HEK293T (cell line): ENCODE measurements at places on chromosomes 13 and 19.

DNA sequence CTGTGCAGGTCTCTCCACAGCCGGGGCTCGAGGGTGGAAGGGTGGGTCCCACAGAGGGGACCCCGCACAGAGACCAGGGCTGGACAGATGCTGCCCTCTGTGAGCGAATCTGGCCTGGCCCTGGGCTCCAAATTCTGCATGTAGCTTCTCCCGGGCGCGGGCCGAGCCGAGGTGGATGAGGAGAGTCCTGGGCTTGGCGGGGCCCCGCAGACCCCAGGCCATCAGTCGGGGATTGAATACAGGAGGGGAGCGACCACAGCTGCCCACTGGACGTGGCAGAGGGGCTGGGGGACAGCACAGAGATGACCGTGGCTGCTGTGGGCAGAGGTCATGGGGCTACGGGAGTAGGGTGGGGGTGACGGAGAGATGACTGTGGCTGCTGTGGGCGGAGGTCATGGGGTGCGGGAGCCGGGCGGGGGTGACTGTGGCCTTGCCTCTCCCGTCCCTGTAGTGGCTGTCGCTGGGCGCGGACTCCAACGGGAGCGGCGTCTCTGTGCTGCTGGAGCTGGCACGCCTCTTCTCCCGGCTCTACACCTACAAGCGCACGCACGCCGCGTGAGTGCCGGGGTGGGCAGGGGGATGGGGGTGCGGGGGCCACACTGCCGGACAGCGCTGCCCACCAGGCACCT lies 15.5 kb downstream of the NCLN start:
- DNase-seq, result no peak

DNA sequence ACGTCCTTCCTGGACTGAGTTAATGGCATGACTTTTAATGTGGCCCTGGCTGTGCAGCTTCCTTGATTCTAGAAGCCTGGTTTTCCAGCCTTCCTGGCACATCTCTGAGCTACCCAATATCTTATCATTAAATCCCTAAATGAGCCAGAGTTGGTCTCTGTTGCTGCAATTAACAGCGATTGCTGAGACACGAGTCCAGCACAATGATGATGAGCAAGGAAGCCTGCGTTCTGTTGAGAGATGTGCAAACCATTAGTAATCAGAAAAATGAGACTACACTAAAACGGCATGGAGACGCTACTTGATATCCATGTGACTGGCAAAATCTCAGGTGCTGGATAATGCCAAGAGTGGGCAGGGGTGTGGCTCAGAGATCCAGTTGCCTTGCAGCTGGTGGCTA lies 26.2 kb downstream of the GPR42 start:
- no peak for DNase-seq

DNA sequence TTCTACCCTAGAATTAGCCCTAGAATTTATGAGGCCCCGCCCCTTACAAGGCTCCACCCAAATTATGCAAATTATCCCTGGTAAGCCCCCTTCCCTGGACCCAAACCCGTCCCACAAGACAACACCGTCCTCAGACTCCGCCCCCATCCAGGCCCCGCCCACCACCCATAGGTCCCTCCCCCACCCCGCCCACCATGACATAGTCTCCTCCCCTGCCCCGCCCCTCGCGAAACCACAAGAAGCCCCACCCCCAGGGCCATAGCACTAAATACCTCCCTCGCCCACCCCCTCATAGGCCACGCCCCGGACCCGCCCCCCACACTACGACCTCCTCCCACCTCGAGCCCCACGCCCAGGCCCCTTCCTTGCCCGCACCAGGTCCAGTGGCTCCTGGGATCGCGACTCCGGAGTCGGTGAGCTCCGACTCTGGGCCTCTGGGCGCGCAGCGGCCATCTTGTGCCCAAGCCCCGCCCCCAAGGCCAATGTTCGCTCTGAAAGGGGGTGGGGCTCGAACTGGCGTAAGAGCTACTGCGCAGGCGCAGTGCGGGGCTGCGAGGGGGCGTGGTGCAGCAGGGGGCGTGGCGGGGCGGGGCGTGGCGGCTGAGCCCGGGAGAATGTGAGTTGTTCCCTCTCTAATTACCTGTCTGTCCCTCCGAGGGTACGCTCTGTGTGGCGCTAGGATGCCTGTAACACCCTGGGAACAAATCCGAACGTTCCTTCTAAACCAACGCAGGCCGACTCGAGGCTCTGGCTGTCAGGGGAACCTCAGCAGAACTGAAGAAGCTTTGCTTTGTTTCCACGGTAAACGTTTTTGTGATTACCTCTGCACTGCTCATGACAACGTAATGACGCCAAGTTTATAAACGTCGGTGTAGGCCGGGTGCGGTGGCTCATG lies at the start of gene ZNF784:
Gene ZNF784 (minus strand): TSS at position 458 of the 895 bp plus-strand sequence. CDS start 5 bp downstream, at position 453.
- DNase-seq, result peak; percentile 94

DNA sequence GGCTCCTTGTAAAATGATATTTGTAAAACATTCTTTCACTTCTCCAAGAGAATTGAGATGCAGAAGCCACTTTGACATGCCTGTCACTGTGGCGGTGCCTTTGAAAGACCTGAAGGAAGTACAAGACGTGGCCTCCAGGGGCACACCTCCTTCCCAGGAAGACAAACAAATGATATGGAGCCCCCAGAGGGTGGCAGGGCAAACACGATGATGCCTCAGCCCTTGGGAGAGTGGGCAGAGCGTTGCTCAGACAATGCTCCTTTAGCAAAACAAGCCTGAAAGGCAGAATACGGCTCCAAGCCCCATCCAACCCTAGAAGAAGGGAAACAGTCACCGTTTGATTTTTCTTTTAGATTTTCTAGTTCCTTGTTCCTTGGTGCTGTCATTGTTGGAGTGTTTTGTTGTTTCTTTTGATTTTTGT lies 9.2 kb upstream of the ATP12A start:
- peak; percentile 54 for DNase-seq

GRCh38 chr19:7505682-7506384 lies 10.1 kb upstream of the ZNF358 start:
- DNase-seq, result peak; percentile 90

GRCh38 chr19:46944918-46945628 lies 74.6 kb upstream of the NPAS1 start:
- peak; percentile 74 for DNase-seq

DNA sequence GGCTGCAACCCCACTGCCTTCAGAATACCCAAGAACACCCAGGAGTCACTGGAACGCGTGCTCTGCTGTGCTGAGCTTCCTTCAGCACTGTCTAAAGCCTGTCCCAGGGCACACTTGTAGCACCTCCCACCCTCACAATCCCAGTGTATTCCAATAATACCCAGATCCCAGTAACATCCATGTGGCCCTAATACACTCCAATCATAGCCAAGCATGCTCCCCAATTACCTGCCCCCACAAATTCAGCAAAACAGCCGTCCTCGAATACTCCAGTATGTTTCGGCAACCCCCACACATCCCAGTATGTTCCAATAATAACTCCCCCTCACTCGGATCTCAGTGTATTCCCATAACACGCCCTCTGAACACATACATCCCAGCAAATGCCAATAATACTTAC lies 29.2 kb downstream of the SHANK1 start:
- no peak for DNase-seq

GRCh38 chr19:44596428-44597130 lies 16.8 kb upstream of the IGSF23 start:
- DNase-seq, result no peak

DNA sequence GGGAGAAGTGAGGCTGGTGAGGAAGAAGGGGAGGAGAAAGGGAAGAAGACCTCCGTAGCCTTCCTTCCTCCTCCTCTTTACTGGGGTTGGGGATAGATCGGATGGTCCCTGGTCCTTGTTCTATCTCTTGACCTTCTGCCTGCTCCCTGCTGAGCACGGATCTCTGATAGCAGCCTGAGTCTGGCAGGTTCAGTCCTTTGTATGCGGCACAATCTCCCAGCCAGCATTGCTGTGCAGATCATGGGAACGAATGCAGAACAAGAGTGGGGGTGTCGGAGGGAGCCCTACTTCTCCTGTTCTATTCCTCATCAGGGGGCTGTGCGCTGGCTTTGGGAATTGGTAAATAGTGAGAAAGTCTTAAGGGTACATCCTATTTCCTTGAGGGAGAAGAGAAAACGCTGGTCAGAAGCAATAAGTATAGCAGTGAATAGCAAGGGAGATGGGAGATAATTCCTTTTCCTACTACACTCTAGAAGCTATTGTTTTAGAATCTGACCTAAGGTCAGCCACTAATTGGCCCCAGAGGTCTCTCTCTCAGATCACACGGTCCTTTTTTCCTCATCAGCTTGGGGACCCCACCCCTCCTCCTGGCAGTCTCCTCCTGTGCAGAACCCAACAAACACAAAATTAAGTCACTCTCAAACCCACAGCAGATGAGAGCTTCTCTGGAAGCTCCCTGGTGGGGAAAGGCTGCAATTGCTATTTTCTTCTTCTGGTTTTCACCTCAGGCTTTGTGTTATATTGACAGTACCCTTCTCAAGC lies 41.0 kb downstream of the KL start:
- DNase-seq, result peak; percentile 45

DNA sequence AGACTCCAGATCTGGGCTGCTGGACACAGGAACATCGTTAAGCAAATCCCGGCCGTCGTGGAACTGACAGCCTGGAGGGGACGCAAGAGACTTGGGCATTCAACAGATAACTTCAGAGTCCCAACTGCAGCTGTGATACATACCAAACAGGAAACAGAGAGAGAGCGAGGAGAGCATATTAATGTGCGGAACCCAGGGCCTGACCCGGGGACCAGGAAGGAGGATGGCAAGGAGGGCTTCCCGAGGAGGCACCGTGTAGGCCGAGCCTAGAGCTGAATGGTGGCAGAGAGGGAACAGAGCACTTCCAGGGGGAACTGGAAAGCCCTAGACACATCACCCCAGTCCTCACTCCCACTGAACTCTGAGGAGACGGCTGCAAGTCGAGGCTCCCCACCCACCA lies 68.1 kb downstream of the SIPA1L3 start:
- no peak for DNase-seq

DNA sequence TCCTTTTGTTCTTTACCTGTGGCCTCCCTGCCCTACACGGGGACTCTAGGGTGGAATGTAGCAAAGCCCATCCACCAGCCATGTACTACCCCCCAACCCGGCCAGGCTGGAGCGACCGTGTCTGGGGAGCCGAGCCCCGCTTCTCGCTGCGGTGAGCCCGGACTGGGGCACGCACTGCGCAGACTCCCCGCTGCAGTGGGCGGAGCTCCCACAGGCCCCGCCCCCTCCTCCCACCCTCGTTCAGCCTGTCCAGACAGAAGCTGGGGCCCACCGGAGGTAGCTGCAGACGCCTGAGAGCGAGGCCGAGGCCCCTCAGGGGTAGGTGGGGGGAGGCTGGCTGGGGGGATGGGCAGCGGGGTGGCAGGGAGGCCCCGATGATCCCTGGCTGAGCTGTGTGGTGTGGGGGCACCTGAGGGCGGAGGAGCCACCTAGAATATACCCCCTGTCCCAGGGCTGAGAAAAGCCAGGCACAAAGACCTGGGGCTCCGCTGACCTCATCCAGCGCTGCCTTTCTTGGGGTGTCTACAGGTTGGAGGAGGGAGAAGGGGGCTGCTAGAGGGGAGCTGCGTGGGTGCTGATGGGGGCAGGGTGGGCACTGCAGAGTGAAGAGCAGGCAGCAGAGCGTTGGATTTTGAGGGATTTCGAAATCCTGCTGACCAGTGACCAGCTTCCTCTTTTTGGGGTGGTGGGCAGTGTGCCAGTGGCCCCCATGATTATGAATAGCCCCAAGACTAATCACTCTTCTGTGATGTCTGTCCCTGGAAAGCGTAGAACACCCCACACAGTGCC lies 17.3 kb downstream of the PLD3 start:
- DNase-seq, result peak; percentile 79

DNA sequence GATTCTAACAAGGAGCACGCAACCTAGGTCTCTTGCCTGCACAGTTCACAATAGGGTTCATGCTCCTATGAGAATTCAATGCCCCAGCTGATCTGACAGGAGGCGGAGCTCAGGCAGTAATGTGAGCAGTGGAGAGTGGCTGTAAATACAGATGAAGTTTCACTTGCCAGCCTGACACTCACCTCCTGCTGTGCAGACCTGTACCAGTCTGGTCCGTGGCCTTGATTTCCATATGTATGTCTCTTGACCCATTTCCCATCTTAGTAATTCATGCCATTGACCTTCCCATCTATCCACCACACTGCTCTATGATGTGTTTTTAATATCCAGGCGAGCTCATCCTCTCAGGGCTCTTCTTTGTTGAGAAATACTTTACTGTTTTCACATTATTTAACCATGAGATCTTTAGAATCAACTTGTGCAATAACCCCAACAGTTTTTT lies 95.2 kb downstream of the LRCH1 start:
- no peak for DNase-seq

GRCh38 chr19:38695832-38696728 lies 48.2 kb downstream of the CAPN12 start:
- DNase-seq, result no peak

DNA sequence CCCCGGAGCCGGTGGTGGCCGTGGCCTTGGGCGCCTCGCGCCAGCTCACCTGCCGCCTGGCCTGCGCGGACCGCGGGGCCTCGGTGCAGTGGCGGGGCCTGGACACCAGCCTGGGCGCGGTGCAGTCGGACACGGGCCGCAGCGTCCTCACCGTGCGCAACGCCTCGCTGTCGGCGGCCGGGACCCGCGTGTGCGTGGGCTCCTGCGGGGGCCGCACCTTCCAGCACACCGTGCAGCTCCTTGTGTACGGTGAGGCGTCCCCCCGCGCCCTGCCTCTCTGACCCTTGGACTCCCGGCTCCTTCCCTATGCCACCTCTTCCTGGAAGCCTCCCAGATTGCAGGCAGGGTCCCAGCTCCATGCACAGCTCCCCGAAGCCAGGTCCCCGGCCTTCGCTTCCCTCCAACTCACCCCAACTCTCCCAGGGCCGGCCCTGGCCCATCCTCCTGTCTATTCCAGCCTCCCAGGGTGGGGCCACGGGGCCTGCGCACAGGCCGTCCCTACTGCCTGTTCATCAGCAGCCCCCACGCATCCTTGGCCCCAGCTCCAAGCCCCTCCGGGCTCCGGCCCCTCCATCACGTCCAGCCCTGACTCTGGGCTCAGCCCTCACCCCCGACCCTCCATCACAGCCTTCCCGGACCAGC lies 1.7 kb downstream of the MADCAM1 start:
- DNase-seq, result no peak

DNA sequence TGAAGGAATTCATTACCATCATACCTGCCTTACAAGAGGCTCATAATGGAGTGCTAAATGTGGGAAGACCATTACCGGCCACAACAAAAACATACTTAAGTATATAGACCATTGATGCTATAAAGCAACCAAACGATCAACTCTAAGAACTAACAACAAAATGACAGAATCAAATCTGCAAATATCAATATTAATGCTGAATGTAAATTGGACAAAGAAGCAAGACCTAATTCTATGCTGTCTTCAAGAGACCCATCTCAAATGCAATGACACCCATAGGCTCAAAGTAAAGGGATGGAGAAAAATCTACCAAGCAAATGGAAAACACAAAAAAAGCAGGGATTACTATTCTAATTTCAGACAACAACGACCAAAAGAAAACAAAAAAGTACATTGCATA lies 52.3 kb upstream of the GPC6 start:
- DNase-seq, result no peak
